ENCODE measurements at places on chromosomes 12 and 14.

DNA sequence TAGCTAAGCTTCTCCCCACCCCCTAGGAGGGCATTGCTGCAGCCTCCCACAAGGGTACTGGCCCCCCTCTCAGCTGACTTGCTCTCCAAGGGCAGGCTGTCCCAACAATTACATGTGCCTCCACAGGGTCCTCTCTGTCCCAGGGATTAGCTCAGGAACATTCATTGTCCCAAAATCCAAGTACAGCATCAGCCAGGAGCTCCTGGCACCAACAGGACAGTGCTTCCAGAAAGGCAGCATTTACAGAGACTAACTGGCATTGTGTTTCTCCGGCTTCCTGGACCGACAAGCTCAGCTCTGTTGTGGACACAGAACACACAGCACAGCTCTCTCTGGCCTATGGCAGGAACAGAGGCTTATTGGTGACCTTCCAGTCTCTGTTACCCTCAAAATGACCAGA lies 21.7 kb downstream of the ABCD4 start:
- no peaks in the 10 kb centered on the region for H3K36me3 ChIP-seq
- no peaks in the 10 kb centered on the region for H3K4me1 ChIP-seq
- H3K27me3 ChIP-seq, result no peaks in the 10 kb centered on the region

DNA sequence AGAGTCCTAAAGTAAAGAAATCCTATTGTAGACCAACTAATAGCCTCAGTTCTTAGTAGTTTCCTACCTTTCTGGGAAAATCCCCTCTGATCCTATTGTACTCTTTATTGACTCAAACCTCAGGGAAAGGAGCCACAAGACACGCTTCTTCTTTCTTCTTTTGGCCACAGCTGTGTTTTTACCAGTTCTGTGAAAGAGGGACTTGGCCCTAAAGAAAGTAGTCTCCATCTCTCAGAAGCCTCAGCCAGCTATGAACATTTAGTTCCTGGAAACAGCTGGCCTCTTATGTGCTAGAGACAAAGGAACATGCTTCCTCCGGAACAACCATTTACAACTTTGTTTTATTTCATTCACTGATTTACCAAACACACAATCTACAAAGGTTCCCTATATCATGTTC lies 66.1 kb upstream of the ARID2 start:
- no peaks in the 10 kb centered on the region for H3K36me3 ChIP-seq
- no peaks in the 10 kb centered on the region for H3K4me1 ChIP-seq
- H3K4me3 ChIP-seq, result no peak overlapping the region
- no peak for DNase-seq

GRCh38 chr12:89194683-89195082 lies 157.6 kb downstream of the DUSP6 start:
- H3K27ac ChIP-seq, result no peak overlapping the region
- H3K36me3 ChIP-seq, result no peaks in the 10 kb centered on the region
- DNase-seq, result no peak
- H3K27me3 ChIP-seq, result no peaks in the 10 kb centered on the region

GRCh38 chr14:22685467-22685866 lies 41.3 kb upstream of the OR6J1 start:
- H3K4me3 ChIP-seq, result no peak overlapping the region
- H3K27ac ChIP-seq, result no peak overlapping the region
- H3K36me3 ChIP-seq, result no peaks in the 10 kb centered on the region
- H3K4me1 ChIP-seq, result no peaks in the 10 kb centered on the region
- no peak for DNase-seq

Measured in testis (tissue), 5 donors.